ENCODE measurements at places on chromosomes 6 and 20.

DNA sequence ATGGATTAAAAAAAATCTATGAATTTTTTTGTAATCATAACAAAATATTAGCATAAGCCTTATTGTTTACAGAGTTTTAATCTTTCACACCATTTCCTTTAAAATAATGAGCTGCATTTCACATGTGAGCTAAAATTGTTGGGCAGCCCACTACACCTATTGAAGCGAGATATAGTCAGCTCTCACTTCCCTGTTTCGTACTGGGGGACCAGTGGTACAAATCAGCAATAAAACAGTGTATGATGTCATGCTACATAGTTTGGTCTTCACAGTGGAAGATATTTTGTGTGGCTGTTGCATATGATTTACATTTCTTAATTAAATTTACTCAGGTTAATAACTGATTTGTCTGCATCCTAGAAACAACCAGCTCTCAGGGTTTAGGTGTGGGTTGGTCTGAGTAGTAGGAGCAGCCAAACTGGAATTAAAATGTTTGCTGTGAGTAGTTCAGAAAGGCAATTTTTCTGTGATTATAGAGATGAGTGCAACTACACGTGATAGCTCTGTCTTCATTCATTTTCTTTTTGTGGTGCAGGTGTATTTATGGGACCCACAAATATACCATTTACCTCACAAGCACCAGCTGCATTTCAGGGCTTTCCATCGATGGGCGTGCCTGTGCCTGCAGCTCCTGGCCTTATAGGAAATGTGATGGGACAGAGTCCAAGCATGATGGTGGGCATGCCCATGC, 99.3 kb downstream of the B3GAT2 start:
- peak; percentile 84 for DNase-seq

DNA sequence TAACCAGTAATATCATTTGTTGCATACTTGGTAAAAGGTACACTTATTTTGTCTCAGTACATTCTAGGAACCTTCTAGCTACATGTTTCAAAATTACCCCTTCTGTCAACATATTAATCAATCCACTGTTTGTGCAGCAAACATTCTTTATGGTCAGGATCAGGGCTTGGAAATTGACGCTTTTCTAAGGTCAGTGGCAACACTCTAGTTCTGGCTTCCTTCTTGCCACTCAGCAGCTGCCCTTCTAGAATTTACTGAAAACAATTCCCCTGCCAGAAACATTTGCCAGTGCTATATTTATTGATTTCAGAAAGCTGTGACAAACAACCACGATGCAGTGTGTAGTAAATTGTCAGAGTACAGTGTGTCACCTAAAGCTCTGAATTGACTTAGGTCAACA, 84.7 kb upstream of the FBXL4 start:
- no peak for DNase-seq

DNA sequence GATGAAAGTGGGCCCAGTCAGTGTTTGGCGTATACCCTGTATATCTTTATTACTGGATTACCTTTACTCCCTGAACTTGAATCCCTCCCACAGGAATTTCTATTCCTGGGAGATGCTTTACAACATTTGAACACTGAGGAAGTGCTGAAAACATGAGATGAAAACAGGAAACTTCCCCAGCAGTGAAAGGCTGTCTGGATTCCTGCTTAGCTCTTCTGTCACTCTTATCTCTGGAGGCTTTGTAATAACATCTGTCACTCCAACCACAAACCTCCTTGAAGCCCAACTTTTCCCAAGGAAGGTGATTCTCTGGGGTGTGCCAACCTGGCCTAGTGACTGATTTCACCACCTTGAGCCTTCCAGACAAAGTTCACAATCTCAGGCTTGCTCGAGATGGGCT, 264.5 kb upstream of the BMP2 start:
- no peak for DNase-seq

GRCh38 chr6:146460941-146461340, 82.7 kb upstream of the RAB32 start:
- DNase-seq = no peak

- no peak for DNase-seq
Measured at GRCh38 chr6:40219799-40220198, 285.5 kb upstream of the MOCS1 start.

All from NCI-H1105 treated with DMSO at 0.1 percent for 48 hours (cell line).